ENCODE measurements at places on chromosomes 12 and 14.

GRCh38 chr12:62435303-62436163 is 31.1 kb upstream of the MON2 start:
- no peak for DNase-seq

DNA sequence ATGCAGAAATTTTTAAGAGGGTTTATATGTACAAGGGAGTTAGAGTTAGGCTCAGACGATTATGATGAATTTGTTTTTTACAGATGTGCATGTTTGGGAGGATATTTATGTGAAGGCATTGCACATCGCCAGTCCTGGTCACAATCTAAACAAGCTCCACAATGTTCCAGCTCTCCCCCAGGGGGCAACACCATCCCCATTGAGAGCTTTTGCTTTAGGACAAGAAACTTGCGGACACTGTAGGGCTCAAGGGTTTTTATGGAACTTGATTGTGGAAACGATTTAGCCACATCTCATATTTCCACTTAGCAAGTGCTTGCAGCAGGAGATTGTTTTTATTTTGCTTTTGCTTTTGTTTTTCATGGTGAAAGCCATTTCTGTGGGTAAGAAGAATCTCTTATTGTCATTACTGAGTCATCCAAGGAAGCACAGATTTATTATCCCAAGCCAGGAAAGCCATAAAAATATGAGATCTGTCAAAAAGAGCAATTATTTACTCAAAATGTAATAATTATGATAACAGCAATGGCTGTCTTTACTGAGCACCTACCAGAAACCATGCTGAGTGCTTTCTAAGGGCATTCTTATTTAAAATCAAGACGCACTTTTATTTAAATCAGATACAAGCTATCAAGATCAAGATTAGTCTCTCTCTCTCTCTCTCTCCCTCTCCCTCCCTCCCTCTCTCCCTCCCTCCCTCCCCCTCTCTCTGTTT is 276.7 kb upstream of the SRRM4 start:
- no peak for DNase-seq

DNA sequence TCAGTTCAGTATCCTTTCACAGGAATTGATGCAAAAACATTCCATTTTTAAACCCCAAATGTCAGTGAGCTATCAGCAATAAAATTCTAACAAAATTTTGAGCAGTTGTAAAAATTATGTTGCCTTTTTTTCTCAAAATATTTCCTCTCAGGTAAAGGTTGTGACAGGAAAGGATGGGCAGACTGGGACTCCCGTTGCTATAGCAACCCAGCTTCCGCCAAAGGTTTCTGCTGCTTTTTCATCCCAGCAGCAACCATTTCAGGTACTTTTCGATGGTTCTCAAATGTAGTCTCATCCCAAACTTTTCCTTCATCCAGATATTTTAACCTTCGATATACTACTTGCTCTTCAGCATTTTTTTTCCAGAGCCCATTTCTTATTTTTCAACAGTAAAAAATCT is 13.6 kb downstream of the EP400 start:
- DNase-seq = no peak

- DNase-seq = no peak
Observed at GRCh38 chr14:68097727-68098126, 278.1 kb downstream of the RAD51B start.

DNA sequence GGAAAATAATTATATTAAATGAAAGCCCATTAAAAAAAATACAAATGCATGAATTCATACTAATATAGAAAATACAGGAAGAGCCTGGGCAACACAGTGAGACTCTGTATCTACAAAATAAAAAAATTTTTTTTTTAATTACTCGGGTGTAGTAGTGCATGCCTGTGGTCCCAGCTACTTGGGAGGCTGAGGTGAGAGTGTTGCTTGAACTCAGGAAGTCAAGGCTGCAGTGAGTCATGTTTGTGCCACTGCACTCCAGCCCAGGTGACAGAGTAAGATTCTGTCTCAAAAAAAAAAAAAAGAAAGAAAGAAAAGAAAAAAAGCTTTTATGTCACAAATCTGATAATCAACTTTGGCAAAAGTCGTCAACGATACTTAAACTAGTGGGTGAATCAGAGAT is 80.6 kb upstream of the PLEKHA5 start:
- DNase-seq = no peak
